ENCODE measurements at places on chromosomes 16 and 17.

DNA sequence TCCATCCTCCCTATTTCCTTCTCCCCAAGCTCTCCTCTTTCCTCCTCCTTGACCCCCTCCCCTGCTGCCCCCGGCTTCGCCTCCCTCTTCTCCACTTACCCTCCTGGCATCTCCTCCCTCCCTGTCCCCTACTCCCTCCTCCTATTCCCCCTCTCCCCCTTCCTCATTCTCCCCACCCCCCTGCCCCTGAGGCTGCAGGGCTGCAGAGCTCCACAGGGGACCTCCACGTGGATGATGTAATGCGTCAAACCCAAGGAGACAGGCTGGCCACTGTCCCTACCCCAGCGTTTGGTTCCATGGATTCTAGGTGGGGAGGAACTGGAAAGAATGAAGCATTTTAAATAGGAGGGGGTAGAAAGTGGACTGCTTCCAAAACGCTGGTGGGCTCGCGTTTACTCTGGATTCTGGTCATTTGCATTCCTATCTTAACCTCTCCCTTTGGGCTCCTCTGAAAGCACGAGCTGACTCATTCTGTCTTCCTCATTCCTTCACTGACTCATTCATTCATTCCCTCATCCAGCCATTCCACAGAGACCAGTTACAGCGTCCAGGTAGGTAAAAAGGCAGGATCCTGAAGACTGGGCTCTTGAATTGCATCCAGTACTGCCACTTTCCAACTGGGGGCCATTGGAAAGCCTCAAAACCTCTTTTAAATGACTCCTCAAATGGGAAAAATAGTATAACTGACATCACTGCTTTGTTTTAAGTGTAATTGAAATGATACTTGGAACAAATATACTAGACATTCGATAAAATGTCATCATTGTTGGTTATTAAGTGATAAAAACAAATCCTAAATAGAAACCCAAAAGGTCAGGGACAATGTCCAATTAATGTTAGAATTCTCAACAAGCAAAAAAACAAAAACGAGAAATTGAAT, 943 bp upstream of the COTL1 start:
- DNase-seq: no peak

- no peak for DNase-seq
Observed at GRCh38 chr17:59719526-59719925, 12.1 kb downstream of the VMP1 start.

DNA sequence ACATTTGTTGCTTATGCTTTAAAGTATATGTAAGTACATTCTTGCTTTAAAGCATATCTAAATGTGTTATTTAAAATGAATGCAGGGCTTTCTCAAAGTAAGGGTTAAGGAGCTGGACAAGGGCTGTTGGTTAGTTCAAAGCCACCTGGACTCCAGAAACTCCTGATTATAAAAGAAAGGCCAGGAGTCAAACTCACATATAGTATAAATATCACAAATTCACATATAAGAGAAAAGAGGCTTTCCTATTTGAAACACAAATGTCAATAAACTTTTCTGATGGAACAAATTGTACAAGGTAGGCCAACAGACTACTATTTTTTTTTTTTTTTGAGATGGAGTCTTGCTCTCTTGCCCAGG, 84.5 kb upstream of the CORO6 start:
- no peak for DNase-seq

- DNase-seq: no peak
Observed at GRCh38 chr17:56947741-56948140, 13.1 kb downstream of the COIL start.

DNA sequence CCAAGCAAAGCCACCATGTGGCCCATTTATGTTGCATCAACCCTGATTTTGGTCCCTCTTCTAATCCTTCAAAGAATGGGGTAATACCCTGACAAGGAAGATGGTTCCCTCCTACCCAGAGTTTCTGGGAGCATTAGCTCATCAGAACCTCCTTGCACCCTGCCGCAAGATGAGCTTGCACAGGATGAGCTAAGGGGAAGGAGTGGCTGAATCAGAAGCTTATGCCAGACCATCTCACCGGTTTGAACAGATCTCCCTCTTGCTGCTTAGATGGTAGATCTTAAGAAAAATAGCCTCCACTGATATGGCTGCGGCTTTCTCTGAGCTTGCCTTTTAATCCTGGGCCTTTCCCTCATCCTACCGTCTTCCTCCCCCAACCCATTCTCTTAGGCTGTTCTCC, 175.1 kb downstream of the SOX9 start:
- DNase-seq: no peak

GRCh38 chr17:34665150-34665806, 85.9 kb downstream of the TMEM132E start:
- no peak for DNase-seq

- no peak for DNase-seq
Observed at GRCh38 chr17:57090560-57091185, 5.6 kb downstream of the AKAP1 start.

Data from natural killer cell treated with Interleukin-12 subunit alpha and Interleukin-12 subunit beta and Interleukin-15 and Interleukin-18, amount 100 ng/mL, for 72 hours (primary cell).